ENCODE measurements at places on chromosomes 7 and 10. TPM values are rescaled to one million over a fixed set of nuclear protein-coding genes. Genes with fewer than 3 reads are reported as not detected.

- H3K27me3 ChIP-seq = no peaks in the 10 kb centered on the region
- no peaks in the 10 kb centered on the region for H3K4me1 ChIP-seq
- H3K4me3 ChIP-seq = no peak overlapping the region
- DNase-seq = peak; percentile 43
- peaks cover 18% of the 10 kb centered on the region for H3K36me3 ChIP-seq
These were observed 365.6 kb downstream of the ANKRD7 start for GRCh38 chr7:118590107-118590506.

GRCh38 chr10:80454513-80455460, 677 bp downstream of the TSPAN14 start:
- peak overlapping the region; percentile 89 for H3K4me3 ChIP-seq
- H3K27ac ChIP-seq = no peak overlapping the region
- DNase-seq = peak; percentile 41

- H3K36me3 ChIP-seq = no peaks in the 10 kb centered on the region
- H3K4me3 ChIP-seq = no peak overlapping the region
- peaks cover 3% of the 10 kb centered on the region for H3K4me1 ChIP-seq
- H3K27me3 ChIP-seq = no peaks in the 10 kb centered on the region
- H3K27ac ChIP-seq = no peak overlapping the region
These were observed 319.4 kb downstream of the WDR37 start for GRCh38 chr10:1375346-1376170.

GRCh38 chr7:4091767-4092166, 590.3 kb upstream of the FOXK1 start:
- no peak overlapping the region for H3K4me3 ChIP-seq
- no peak for DNase-seq
- no peak overlapping the region for H3K27ac ChIP-seq
- H3K4me1 ChIP-seq = no peaks in the 10 kb centered on the region

GRCh38 chr7:113936982-113937381, 18.2 kb upstream of the PPP1R3A start:
- DNase-seq = no peak
- no peaks in the 10 kb centered on the region for H3K36me3 ChIP-seq
- H3K4me1 ChIP-seq = no peaks in the 10 kb centered on the region
- H3K27ac ChIP-seq = no peak overlapping the region
- no peaks in the 10 kb centered on the region for H3K27me3 ChIP-seq
- H3K4me3 ChIP-seq = no peak overlapping the region

- H3K4me3 ChIP-seq = no peak overlapping the region
- DNase-seq = no peak
- H3K27ac ChIP-seq = no peak overlapping the region
- H3K4me1 ChIP-seq = peaks cover 4% of the 10 kb centered on the region
- H3K27me3 ChIP-seq = no peaks in the 10 kb centered on the region
These were observed 110.6 kb downstream of the ATXN7L1 start for GRCh38 chr7:105765846-105766245.

DNA sequence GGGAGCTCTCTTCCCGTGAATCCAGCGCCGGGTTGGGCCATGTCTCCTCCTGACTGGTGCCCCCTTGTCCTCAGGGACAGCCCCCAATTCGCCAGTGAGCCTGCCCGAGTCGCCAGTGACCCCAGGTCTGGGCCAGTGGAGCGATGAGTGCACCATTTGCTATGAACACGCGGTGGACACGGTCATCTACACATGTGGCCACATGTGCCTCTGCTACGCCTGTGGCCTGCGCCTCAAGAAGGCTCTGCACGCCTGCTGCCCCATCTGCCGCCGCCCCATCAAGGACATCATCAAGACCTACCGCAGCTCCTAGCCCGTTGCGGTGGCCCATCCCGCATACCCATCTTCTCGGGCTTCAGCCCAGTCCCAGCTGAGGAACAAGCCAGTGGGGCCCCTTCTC, 96.6 kb downstream of the NEURL1 start:
- DNase-seq = no peak
- peaks cover 4% of the 10 kb centered on the region for H3K36me3 ChIP-seq
- no peak overlapping the region for H3K4me3 ChIP-seq
- H3K27ac ChIP-seq = no peak overlapping the region

DNA sequence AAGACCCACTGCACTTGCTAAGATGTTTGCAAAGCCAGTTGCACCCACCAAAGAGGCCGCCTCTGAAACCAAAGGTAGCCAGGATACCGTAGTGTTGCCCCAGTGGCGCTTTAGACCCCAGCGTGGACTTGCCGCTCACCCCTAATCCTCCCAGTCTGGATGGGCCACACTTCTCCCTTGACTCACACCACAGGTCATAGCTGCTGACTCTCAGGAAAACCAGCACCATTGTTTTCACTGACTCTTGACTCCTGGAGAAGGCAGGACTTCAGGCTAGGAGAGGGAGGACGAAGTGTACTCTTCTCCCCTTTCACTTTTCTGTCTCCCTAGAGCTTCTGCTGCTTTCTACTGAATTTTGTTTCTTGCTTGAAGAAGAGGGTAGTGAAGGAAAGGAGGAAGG, 22.3 kb downstream of the RAB19 start:
- no peak overlapping the region for H3K27ac ChIP-seq
- no peak overlapping the region for H3K4me3 ChIP-seq
- H3K4me1 ChIP-seq = no peaks in the 10 kb centered on the region
- no peak for DNase-seq
- peaks cover 9% of the 10 kb centered on the region for H3K36me3 ChIP-seq

- H3K27me3 ChIP-seq = no peaks in the 10 kb centered on the region
- H3K4me1 ChIP-seq = no peaks in the 10 kb centered on the region
- no peak overlapping the region for H3K27ac ChIP-seq
- H3K4me3 ChIP-seq = no peak overlapping the region
These were observed 150.5 kb downstream of the ELAPOR2 start for GRCh38 chr7:86908948-86909347.

DNA sequence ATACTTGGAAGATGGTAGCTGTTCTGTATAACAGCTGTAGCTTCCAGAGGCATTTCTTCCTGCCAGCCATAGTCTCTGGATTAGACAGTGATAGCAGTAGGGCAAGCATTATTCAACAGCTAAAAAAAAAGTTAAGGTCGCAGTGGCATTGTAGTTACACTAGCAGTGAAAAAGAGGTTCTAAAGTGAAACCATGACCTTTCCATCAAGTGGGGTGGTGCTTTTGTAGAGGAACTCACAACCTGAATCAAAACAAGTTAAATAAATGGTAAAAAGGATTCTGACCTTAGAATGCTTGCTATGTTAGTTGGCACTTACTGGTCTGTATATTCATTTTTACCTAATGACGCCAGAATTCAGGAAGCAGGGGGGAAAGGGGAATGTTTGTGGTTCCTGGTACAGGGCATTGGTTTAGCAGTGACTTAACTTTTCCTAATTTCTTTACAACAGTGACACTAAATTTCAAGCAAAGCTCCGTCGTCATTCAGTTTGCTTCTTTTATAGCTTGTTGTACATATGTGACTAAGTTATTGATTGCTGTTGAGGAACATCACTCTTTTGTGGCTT, 55.0 kb downstream of the GBF1 start:
- H3K27ac ChIP-seq = no peak overlapping the region
- peaks cover 7% of the 10 kb centered on the region for H3K36me3 ChIP-seq
- no peaks in the 10 kb centered on the region for H3K27me3 ChIP-seq
- no peaks in the 10 kb centered on the region for H3K4me1 ChIP-seq
- no peak for DNase-seq

- no peak for DNase-seq
- H3K27ac ChIP-seq = no peak overlapping the region
- no peak overlapping the region for H3K4me3 ChIP-seq
These were observed 96.5 kb upstream of the GJD4 start for GRCh38 chr10:35508647-35509046.

GRCh38 chr7:132462478-132462877, 113.8 kb downstream of the PLXNA4 start:
- H3K27ac ChIP-seq = no peak overlapping the region
- H3K4me3 ChIP-seq = no peak overlapping the region
- H3K36me3 ChIP-seq = no peaks in the 10 kb centered on the region
- H3K4me1 ChIP-seq = peaks cover 6% of the 10 kb centered on the region
- H3K27me3 ChIP-seq = no peaks in the 10 kb centered on the region

- H3K4me1 ChIP-seq = no peaks in the 10 kb centered on the region
- H3K27ac ChIP-seq = no peak within 1 kb of the TSS
- H3K36me3 ChIP-seq = no peaks in the 10 kb centered on the region
- peak; percentile 46 for DNase-seq
These were observed at the start of gene PLPP4 for GRCh38 chr10:120456626-120457430. Gene PLPP4 (plus strand): TSS chr10:120457227. CDS start chr10:120457306, 79 bp downstream.

- H3K4me1 ChIP-seq = peaks cover 7% of the 10 kb centered on the region
- H3K36me3 ChIP-seq = no peaks in the 10 kb centered on the region
- no peak for DNase-seq
- H3K4me3 ChIP-seq = no peak overlapping the region
- H3K27ac ChIP-seq = no peak overlapping the region
- H3K27me3 ChIP-seq = no peaks in the 10 kb centered on the region
These were observed 357.0 kb downstream of the FRMD4A start for GRCh38 chr10:13973742-13974141.

- H3K4me1 ChIP-seq = peaks cover 14% of the 10 kb centered on the region
- peak overlapping the region; percentile 17 for H3K4me3 ChIP-seq
- no peak overlapping the region for H3K27ac ChIP-seq
- DNase-seq = peak; percentile 65
- no peaks in the 10 kb centered on the region for H3K27me3 ChIP-seq
These were observed 34.7 kb downstream of the PODXL start for GRCh38 chr7:131521651-131522163.

- no peaks in the 10 kb centered on the region for H3K36me3 ChIP-seq
- no peaks in the 10 kb centered on the region for H3K27me3 ChIP-seq
- no peak for DNase-seq
- no peak overlapping the region for H3K4me3 ChIP-seq
- no peaks in the 10 kb centered on the region for H3K4me1 ChIP-seq
These were observed 30.2 kb downstream of the KDM7A start for GRCh38 chr7:140146574-140146973.

DNA sequence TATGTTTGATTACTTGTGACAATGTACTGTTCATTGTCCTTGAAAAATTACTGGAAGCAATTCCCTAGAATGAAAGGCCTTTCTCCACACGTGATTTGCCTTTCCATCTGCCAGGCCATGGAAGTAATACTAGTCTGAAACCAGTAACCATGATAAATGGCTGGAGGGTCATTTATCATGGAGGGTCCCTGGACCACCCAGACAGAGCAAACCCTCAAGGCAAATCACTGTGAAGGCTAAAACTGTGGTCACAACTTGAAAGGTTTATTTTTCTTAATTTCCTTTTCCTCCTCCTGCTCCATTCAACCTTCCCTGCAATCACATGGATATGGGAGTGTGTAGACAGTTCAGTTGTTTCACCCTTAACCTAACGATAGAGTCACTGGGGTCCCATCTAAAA, 16.4 kb downstream of the BRAF start:
- H3K4me3 ChIP-seq = no peak overlapping the region
- H3K27me3 ChIP-seq = no peaks in the 10 kb centered on the region
- DNase-seq = no peak
- H3K36me3 ChIP-seq = peaks cover 20% of the 10 kb centered on the region

DNA sequence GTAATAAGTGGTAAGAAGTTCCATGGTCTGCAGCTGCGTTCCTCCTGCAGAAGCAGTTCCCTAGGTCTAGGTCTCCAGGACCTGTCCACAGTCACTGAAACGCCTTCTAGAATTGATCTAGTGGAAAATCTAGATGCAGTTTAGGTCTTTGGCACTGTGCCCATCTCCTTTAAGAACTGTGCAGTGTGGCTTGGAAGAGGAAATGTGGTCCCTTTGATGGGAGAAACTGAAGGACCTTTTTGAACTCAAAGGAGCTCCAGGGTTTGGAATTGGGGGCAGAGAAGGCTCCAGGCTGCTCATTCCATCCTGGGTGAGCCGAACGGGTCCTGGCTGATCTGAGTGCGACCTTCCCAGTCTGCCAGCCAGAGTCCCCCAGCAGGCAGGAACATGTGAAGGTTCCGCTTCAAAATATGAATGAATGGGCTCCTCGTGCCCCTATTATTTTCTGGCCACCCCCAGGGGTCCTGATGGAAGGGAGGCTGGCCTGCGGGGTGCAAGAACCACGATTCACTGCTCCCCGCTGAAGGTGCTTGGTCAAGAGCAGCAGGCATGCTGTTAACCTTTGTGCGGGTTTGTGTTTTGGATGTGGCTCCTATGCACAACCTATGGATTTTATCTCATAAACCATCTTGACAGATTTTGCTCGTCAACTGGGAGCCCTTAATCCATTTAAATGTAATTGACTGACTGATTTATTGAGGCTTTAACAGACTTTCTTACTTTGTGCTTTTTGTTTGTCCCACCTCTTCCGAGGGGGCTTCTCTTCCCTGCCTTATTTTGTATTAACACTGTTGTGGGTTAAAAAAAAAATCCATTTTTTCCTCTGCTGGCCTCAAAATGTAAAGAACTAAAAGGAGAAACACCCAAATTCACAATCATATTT, 36.7 kb downstream of the ZNF467 start:
- no peak for DNase-seq
- no peaks in the 10 kb centered on the region for H3K36me3 ChIP-seq
- H3K4me1 ChIP-seq = no peaks in the 10 kb centered on the region
- no peak overlapping the region for H3K4me3 ChIP-seq

- H3K27ac ChIP-seq = no peak overlapping the region
These were observed 558.4 kb downstream of the TYW1 start for GRCh38 chr7:67554986-67555385.

- H3K4me3 ChIP-seq = no peak overlapping the region
- peaks cover 5% of the 10 kb centered on the region for H3K4me1 ChIP-seq
- no peaks in the 10 kb centered on the region for H3K27me3 ChIP-seq
- H3K27ac ChIP-seq = no peak overlapping the region
- DNase-seq = peak; percentile 58
These were observed 10.6 kb upstream of the RAB11FIP2 start for GRCh38 chr10:118057361-118057760.

GRCh38 chr7:154364170-154364569, 312.0 kb downstream of the DPP6 start:
- H3K4me3 ChIP-seq = no peak overlapping the region
- no peak for DNase-seq
- H3K27ac ChIP-seq = no peak overlapping the region
- H3K27me3 ChIP-seq = no peaks in the 10 kb centered on the region
- no peaks in the 10 kb centered on the region for H3K36me3 ChIP-seq

ARID5B gene
- total RNA-seq = 0.04 TPM

TBX20 gene
- not detected for total RNA-seq

LIMK1 gene
- total RNA-seq = 63.8 TPM

TMEM196 gene
- not detected for total RNA-seq

STEAP4 gene
- not detected for total RNA-seq

DENND2A gene
- total RNA-seq = 8.2 TPM

FANK1 gene
- 0.68 TPM for total RNA-seq

IFIT1B gene
- not detected for total RNA-seq

PIP gene
- total RNA-seq = not detected

FAM25A gene
- not detected for total RNA-seq

PCDH15 gene
- 0.61 TPM for total RNA-seq

NPSR1 gene
- total RNA-seq = not detected

ADRA2A gene
- total RNA-seq = 1.4 TPM

TFPI2 gene
- 4.4 TPM for total RNA-seq

AOAH gene
- total RNA-seq = 0.39 TPM

Measured in H9 (cell line).